ENCODE measurements at places on chromosomes 11 and 22.

GRCh38 chr11:8329336-8329735, 65.7 kb upstream of the LMO1 start:
- no peak for DNase-seq

GRCh38 chr22:29830585-29830984, 7.5 kb downstream of the ASCC2 start:
- DNase-seq, result no peak

DNA sequence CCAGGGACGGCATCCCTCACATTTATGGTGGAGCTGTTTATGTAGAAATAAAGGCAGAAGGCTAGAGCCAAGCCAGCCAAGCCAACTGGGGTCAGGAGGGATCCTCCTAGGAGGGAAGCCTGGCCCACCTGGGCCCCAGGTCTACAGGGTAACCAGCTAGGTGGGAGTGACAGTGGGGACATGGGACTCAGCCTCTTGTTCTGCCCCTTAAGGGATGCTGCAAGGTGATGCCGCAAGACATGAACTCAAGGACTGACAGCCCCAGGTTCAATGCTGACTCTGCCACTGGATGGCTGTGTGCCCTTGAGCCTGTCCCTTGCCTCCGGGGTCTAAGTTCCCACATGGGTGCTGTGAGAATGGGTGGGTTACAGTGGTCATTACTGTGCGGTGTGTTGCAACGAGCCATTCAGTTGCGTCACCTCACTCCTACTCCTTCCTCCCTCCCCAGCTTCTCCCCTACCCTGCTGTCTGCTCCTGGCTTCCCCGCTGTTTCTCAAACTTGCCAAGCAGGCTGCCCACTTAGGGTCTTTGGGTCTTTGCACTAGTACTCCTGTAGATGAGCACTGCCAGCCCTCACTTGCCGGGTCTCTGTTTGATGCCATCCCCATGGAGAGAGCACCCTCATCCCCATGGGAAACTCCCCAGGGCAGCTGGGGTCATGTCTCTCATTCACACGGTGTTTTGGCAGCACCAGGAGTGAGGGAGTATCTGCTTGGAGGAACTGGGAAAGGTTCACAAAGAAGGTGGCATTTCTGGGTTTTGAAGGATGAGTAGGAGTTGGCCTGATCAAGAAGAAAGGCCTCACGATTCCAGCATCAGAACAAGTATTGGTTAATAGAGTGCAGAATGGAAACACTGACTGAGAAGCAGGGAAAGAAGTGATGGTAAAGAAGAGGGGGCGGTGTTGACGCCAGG, 43.0 kb upstream of the RTL6 start:
- no peak for DNase-seq

- no peak for DNase-seq
Observed at GRCh38 chr11:75083217-75083605, 13.5 kb downstream of the OR2AT4 start.

DNA sequence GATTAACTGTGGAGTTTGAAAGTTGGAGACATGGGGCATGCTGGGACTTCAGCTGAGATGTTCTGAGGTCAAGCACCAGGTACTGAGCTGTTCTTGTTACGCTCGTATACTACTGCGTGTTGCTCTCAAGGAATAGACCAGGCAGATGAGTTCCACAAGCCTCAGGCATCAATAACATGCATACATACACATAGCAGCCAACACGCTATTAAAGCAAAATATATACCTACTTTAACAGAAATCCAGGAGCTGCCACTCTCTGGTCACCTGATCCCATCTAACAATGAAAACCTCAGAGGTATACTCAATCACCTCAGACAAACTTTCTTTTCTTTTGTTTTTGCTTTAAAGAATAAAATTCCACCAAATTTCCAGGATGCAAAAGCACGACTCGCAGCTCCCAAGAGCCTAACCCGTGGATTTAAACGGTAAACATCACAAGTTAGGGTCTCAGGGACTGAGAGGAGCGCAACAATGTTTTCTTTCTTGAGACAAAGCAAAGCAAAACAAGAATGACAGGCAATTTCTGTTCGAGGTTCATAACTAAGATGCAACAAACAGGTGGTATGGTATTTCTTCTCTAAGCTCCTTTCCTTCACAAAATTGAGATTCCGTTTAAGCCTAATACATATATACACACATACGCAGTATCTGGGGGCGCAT, 16.5 kb downstream of the BLID start:
- peak; percentile 31 for DNase-seq

DNA sequence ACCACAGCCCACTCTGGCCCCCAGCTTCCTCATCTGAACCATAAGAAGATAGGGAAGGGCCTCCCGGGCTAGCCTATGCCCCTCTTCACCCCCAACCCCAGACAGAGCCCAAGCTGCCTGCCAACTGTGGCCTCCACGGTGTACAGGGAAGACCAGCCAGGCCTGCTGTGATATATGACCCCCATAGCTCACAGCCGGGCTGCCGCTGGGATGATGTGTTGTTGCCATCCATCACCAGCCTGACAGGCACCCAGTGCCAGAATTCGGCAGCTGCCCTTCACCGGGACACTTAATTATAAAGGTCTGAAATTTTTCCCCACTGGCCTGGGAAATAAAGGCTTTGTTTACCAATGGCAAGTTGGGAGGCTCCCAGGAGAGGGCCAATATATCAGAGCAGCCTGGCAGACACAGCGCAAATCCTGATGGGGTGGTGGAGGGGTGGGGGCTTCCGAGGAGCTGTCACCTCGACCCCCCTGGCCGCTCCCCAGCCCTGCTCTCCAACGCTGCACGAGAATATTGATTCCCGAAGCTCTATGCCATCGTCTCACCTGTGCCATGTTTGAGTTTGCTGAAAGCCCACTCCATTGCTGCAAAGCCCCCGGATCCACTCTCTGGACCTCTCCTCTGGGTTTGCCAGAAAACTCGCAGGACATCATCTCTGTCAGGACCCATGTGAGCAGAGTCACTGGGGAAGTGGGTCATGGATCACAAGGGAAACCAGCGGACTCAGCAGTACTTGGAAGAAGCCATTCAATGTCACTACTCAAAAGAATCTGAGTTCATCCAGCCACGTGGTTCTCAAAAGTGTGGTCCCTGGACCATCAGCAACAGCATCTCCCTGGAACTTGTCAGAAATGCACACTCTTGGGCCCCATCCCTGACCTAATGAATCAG, 296.9 kb downstream of the MN1 start:
- DNase-seq, result no peak

GRCh38 chr11:13596611-13597326, 71.7 kb upstream of the FAR1 start:
- DNase-seq, result no peak

- DNase-seq, result no peak
Observed at GRCh38 chr11:113724778-113725177, 18.7 kb upstream of the TMPRSS5 start.

DNA sequence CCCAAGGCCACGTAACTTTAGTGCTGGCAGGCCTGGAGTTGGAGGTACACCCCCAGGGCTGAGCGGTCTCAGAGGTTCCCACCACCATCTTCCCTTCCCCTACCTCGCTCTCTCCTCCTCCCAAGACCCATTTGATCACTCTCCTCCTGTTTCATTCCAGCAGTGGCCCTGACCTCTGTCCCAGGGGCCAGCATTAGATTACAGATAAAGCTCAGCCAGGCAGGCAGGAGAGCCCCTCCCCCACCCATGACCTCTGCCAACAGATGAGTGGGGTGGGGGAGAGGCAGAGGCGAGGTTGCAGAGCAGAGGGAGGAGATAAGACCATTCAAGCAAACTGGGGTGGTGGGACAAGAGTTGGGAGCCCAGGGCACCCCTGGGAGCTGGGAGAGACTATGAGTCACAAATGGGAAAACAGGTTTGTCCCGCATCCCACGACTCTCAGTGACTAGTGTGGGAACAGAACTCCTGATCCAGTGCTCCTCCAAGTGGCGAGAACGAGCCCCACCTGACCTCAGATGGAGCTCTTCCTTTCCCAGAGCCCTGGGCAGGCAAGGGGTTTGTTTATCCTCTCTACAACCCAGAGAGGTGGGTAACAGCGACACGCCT, 367.9 kb downstream of the MN1 start:
- DNase-seq, result no peak

- DNase-seq, result no peak
Observed at GRCh38 chr11:2387266-2387987, 10.3 kb downstream of the CD81 start.

- no peak for DNase-seq
Observed at GRCh38 chr11:7613394-7613720, 59.9 kb downstream of the CYB5R2 start.

DNA sequence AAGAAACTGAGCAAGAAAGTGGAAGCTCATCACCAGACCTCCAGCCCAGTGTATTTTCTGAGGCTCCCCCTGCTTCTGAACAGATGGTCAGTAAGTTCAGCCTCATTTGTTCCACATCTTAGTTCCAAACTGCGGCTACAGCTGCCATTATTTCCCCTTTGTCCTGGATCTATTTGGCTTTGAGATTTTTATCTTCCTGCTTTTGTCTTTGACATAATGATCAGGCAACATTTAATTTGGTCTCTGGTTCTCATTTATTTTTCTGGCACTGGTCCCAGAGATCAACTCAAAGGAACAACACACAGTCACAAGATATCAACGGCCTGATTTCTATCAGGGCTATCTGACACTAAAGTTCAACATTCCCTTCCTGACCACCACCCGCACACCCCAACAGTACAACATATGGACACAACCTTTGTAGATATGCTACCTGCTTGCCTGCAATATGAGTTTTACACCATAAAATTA, 137.5 kb downstream of the FAM76B start:
- DNase-seq, result no peak

DNA sequence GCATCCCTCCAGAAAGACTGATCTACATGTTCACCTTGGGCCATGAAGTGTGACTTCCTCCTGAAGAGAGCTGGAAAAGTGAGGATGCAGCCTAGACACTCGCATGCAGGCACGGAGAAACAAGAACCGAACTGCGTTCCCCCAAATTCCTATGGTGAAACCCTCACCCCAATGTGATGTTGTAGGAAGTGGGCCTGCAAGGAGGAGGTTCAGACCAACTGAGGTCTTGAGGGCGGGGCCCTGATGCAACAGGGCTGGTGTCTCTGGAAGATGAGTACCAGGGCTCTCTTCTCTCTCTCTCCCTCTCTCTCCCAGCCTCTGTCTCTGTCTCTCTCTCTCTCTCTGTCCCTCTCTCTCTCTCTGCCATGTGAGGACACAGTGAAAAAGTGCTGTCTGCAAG, 501.1 kb downstream of the BRD1 start:
- DNase-seq, result no peak

GRCh38 chr11:83663446-83663845, 377.3 kb upstream of the CCDC90B start:
- DNase-seq, result no peak

DNA sequence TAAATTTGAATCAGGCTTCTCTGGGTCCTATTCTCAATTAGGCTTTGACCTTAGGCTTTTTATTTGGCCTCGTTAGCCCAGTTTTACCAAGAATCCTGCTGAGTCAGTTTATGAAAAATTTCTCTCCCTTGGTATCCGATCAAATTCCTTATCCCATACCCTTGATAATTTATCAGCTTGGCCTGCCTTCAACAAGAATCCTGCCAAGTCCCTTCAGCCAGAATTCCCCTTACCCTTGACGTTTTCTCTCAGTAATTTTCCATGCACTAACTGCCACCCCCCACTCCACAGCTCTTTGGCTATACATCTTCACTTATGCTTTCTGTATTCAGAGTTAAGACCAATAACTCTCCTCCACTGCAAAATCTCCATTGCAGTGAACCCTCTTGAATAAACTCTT, 811.0 kb upstream of the CCDC90B start:
- no peak for DNase-seq

GRCh38 chr11:65383778-65384177, 1.3 kb upstream of the SLC25A45 start:
- DNase-seq, result no peak

DNA sequence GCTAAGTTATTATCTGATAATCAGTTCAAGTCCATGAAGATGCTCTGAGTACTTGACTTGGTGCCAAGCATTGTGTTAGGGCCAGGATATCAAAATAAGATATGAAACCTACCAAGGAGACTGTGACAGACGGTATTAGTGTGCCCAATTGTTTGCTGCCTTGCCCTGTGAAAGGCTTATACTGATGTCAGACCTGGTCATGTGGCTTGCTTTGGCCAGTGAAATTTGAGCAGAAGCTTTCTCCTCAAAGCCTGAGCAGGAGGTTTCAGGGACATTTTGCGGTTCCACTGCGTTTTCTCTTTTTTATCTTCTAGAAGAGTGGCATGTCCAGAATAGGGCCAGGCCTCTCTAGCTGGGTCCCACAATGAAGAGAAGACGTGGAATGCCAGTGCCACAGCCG, 15.8 kb upstream of the PKNOX2 start:
- DNase-seq, result no peak

GRCh38 chr22:48952256-48953102, 875.2 kb downstream of the BRD1 start:
- DNase-seq, result peak; percentile 6

- no peak for DNase-seq
Observed at GRCh38 chr22:42805998-42806830, 50.9 kb downstream of the ARFGAP3 start.

GRCh38 chr11:95388086-95388485, 157.1 kb upstream of the SESN3 start:
- no peak for DNase-seq

DNA sequence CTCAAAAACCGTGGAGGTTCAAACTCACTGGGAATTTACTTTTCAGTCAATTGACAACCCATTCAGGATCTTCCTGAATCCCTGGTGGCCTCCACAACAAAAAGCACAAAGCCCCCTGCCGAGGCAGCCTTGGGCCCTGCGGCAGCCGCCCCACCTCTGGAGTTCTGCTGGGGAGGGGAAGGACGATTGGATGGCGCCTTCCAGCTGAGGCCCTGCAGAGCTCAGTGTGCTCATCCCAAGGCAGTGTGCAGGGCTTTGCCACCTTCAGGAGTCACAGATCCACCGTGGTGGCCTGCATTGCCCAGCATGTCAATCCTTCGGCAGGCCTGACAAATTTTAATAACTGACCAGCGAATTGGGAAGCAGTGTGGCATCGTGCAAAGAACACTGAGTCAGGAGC, 7.4 kb downstream of the ZFTA start:
- no peak for DNase-seq

DNA sequence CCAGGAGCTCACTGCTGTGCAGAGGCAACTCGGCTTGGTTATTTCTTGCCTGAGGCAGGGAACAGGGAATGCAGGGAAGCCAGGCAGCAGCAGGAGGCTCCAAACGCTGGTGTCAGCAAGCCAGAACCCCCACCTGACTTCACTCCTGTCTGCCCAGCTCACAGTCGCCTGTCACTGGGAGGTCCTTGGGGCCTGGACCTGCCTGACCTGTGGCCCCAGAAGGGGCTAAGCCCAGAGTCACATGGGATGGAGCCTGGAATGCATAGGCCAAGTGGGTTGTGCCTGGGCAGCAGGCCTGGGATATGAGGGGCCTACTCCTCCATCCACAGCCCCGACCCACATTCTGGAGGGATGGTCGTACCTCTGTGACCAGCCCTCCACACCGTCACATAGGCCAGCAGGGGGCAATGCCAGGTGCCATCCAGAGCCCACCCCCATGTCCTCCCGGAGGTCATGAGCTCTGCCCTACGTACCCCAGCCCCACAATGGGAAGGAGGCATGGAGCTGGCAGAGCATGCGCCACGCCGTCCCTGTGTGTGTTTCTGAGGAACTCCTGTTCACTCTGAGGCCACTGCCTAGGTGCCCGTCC, 5.2 kb downstream of the RASSF7 start:
- no peak for DNase-seq

GRCh38 chr22:28247136-28247535, 328.1 kb upstream of the PITPNB start:
- DNase-seq, result no peak

GRCh38 chr22:47303161-47303890, 540.9 kb downstream of the TBC1D22A start:
- no peak for DNase-seq

All from uterus (tissue), 4 donors.